ENCODE measurements at places on chromosomes 1 and 21.

- DNase-seq: no peak
These were observed 109.2 kb downstream of the FAM78B start for GRCh38 chr1:166057650-166058049.

DNA sequence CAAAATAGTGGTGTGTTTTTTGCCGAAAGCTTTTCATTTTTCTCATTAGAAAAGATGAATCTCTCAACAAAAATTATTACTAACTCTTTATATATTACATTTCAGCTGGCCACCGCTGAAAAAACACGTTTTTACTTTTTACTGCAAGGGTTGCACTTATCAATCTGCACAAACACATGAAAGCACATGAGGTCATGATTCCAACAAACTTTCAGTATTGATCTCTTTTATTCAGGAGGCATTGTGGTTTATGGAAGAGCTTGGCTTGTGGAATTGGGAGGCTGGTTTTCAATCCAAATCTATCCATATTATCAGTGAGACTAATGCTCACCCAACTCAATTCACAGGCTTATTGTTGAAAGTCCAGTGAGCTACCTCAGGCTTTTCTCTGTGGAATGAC is 20.6 kb upstream of the LPGAT1 start:
- no peak for DNase-seq

- DNase-seq: peak; percentile 90
These were observed 43.9 kb upstream of the LYST start for GRCh38 chr1:235910357-235911299.

- DNase-seq: no peak
These were observed 2.6 kb downstream of the FAAH start for GRCh38 chr1:46396441-46397398.

- DNase-seq: no peak
These were observed 111.8 kb downstream of the OSBPL9 start for GRCh38 chr1:51728611-51729155.

DNA sequence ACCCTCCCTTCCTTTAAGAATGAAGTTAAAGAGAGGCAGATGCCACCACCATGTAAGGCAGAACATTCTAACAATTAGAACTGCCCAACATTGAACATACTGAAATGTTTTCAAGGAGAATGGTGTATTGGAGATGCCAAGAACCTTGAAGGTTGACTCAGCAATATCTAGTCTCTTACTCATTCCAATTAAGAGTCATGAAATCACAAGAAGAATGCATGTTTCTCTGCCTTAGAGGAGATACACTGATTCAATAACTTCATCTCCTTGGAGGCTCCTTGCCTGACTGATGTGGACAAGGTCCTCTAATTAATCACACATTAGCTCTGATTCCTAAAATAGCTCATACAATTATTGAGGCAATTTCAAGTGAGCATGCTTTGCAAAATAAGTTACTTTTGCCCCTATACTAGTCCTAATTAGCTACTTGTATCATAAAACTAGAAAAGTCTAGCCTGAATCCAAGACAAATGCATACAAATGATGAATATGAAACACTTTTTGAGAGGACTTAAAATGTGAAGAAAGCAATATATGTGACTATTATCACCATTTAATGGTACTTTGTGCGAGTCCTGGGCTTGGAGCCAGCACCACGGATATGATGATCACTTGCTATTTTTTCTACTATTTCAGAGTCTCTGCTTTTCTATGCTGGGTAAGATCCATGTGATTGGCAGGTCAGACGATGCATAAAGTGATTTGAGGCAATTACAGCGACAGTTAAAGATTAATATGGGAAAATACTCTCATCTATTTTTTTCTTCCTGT is 114.5 kb downstream of the DSCAM start:
- DNase-seq: no peak

DNA sequence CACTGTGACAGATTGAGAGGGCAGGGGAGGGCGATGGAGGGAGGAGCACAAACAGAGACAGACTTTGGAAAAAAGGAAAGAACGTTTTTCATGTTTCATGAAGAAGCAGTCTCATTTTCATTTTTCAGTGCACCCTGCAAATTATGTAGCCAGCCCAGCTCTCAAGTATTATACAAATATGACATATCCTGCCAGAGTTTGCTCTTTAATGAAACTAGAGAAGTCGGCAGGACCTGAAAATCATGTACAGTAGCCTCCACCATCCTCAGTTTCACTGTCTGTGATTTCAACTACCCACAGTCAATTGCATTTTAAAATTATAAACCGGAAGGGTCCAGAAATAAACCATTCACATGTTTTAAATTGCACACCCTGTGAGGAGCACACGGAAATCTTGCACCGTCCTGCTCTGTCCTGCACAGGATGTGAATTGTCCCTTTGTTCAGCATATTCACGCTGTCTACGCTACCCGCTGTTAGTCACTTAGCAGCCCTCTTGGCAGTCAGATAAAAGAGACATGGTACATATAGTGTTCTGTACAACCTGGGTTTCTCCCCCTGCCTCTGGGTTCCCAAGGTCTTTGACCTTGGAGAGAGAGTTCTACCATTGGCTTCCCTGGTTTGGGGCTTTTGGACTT is 13.6 kb upstream of the ADARB1 start:
- DNase-seq: no peak

DNA sequence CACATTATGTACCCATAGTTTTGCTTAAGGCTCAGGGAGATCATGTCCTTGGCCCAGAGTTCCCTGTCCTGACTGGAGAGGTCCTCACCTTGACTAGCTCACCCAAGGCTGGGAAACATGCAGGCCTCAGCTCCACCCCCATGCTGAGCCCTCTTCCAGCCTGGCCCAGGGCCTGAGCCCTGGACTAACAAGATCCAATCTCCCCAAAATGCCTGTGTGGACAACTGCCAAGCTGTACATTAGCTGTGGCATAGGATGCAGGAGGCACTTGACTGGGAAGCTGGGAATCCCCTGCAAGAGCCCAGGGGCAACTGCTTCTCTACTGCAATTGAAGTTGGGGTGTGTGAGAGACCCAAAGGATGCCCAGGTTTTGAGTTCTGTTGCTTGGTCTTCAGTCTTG is 2.1 kb downstream of the LINGO4 start:
- DNase-seq: no peak

GRCh38 chr1:217946511-217946910 is 315.4 kb downstream of the SPATA17 start:
- DNase-seq: no peak

DNA sequence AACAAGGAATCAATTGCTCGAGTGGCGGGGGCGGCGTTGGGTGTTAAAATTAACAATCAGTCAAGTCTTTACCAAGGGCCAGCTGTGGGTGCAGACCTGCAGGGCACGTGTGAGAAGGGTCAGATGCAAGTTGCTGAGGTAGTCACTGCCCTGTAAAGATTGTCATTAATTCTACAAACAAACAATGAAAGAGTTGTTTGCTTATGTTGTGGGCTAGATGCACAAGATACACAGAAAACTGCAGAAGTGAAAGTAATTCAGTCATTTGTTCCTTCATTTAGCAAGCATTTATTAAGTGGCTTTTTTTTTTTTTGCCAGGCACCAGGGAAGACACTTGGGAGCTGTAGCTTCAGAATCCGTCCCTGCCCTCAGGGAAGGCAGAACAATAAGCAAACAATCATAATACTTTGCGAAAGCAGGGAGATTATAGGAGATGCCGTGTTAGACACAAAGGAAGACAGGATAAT is 79.5 kb downstream of the NR5A2 start:
- no peak for DNase-seq

- DNase-seq: no peak
These were observed 424.4 kb upstream of the RUNX1 start for GRCh38 chr21:35473496-35473895.

GRCh38 chr21:16563795-16564194 is 834.0 kb downstream of the USP25 start:
- no peak for DNase-seq

DNA sequence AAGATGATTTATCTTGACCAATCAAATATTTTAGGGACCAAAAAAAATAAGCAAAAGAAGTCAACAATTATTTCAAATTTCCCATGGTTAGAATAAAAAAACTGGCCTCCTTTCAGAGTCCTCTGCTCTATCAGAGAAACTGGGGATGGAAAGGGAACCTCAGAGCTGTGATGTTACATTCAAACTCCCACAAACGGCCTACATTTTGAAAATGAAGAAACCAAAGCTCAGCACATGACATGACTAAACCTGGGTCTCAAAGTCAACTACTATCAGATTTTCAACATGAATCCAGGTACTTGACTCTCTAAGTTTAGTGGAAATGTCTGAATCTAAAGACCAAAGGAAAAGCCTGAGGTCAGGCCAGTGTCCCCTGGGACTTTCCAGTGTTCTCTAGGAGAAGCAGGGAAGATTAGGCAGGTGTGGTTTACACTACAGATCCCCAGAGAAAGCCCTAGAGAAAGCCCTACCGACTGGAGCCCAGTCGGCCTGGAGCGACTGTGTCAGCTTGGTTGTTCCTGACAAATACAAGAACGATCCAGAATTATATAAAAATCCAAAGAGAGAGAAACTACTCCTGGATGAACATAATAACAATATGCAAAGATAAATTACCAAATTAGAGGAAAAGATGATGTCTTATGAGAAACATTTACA is 24.8 kb downstream of the JAK1 start:
- no peak for DNase-seq

DNA sequence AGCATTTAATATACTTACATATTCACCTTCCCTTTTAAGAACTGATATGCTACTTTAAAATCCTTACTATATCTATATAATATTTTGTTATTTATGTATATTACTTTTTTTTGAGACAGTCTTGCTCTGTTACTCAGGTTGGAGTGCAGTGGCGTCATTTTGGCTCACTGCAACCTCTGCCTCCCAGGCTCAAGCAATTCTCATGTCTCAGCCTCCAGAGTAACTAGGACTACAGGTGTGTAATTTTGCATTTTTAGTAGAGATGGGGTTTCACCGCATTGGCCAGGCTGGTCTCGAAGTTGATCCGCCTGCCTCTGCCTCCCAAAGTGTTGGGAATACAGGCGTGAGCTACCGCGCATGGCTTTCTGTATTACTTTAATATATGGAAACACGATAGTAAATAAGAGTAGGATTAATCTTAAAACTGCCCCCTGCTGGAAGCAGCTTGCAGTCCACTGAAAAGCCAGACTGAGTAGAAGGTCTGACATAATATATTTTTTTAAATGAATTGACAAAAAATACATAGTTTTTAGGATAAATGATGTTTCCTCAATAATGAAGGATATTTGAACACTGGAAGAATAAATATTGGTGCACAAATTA is 24.4 kb downstream of the RCAN3 start:
- no peak for DNase-seq

- DNase-seq: no peak
These were observed 139.2 kb downstream of the USP25 start for GRCh38 chr21:15868940-15869339.

- no peak for DNase-seq
These were observed 45.0 kb upstream of the SLC35F3 start for GRCh38 chr1:233859446-233859845.

GRCh38 chr1:203477748-203478147 is 2.1 kb downstream of the PRELP start:
- DNase-seq: no peak

GRCh38 chr1:224182057-224182865 is 779 bp upstream of the DEGS1 start:
- DNase-seq: no peak

- DNase-seq: no peak
These were observed 56.7 kb downstream of the SLC44A5 start for GRCh38 chr1:75554181-75554580.

GRCh38 chr1:9241891-9242290 is 7.3 kb downstream of the H6PD start:
- DNase-seq: no peak

DNA sequence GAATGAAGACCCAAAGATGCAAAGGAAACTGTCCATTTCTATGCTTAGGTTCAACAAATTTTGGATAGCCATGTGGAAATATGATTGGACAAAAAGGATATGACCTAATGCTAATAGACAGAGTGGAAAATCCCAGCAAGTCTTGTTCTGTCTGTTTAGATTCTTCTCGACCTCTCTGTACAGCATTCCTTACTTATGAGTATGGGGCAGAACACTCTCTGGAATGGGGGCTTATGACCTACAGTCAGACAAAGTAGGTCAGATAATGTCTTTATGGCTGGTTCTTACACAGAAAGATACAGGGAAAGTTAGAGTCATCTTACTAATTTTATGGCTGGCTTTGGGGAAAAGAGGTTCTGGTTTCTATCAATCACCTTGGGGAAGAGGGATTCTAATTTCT is 2.8 kb downstream of the GCSAML start:
- DNase-seq: no peak

- no peak for DNase-seq
These were observed 46.2 kb downstream of the COLGALT2 start for GRCh38 chr1:183991348-183991747.

- no peak for DNase-seq
These were observed 23.2 kb downstream of the MAB21L3 start for GRCh38 chr1:116134476-116134773.
